AML-193 (cell line): ENCODE measurements at places on chromosomes 16 and 17.

DNA sequence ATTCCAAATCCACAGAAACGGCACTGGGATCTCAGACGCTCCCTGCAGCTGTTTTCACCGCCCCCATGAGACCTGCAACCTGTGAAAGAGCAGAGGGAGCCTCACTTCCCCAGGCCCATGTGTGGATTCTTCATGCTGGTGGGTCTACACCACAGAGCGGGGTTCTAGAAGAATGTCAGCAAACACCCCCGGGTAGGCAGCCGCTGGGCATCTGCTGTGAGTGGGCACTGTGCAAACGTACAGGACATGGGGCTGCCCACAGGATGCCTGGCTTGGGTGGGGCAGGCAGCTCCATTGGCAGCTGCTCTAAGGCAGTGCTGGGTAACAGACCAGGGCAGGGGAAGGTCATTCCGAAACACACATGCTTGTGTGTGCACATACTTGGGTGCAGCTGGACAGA lies 174.9 kb downstream of the RBFOX3 start:
- DNase-seq = no peak

- DNase-seq = no peak
Observed at GRCh38 chr16:88545781-88546180, 24.4 kb upstream of the ZC3H18 start.

DNA sequence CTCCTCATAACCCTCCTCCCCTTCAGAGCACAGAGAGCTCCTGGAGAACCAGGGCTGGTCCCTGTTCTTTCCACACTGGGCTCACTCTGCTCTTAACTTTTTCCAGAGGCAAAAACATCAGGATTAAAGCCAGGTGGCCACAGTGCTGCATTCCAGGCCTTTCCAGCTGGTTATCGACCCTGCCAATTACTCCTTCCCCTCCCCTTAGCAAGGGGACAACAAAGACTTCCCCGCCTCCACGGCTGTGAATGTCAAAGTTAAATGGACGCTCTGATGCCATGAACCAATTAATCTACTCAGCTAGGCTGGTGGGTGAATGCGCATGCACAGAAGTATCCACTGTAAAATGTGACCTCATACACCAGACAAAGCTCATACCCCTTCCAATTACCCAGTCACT lies 23.1 kb downstream of the ACLY start:
- no peak for DNase-seq

DNA sequence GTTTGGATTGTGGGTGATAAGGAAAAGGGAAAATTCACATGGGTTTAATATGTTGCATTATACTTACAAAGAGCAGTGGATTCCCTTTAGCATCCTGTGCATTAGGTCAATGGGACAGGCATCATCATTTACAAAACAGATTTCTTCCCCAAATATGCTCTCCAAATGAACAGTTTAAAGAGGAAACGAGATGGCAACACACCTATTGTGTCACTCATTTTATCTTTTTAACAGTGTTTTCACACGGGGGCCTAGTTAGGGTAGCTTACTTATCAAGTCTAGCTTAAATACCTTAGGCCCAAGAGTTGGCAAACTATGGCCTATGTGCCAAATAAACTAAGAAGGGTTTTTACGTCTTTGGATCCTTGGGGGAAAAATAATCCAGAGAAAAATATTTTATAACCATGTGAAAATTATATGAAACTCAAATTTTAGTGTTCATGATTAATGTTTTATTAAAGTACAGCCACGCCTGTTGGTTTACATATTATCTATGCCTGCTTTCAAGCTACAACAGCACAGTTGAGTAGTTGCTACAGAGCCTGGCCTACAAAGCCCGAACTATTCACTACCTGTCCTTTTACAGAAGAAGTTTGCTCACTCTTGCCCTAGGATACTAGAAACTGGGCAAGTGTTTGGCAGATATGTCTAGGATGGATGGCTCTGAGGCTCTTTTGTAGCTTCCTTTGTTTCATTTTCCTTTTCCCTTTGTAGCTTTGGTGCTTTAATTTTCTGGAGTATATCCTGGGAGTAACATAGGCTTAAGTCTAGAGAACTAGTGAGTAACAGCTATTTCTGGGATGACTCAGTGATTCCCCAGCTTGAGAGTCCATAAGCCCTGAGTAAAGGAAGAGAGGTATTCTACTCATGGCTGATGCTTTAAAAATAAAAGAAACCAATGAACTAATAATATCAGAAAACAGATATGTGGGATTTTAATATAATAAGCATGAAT lies 12.4 kb downstream of the NUP93 start:
- no peak for DNase-seq

DNA sequence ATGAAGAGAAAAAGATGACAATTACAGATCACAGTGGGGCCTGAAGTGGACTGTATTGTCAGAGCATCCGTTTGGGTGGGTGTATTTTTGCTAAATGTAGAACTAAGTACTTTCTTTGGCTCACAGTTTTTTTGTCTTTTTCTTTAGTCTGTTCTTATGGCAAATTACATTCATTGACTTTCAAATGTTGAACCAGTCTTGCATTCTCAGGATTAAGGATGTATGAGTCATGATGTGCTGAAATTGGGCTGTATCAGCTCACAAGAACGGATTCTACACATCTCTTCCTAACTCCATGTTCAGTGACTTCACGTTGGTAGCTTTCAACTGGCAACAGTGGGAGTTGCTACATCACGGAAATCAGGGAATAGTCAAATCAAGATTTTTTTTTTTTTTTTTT lies 66.5 kb downstream of the TEX2 start:
- DNase-seq = no peak

DNA sequence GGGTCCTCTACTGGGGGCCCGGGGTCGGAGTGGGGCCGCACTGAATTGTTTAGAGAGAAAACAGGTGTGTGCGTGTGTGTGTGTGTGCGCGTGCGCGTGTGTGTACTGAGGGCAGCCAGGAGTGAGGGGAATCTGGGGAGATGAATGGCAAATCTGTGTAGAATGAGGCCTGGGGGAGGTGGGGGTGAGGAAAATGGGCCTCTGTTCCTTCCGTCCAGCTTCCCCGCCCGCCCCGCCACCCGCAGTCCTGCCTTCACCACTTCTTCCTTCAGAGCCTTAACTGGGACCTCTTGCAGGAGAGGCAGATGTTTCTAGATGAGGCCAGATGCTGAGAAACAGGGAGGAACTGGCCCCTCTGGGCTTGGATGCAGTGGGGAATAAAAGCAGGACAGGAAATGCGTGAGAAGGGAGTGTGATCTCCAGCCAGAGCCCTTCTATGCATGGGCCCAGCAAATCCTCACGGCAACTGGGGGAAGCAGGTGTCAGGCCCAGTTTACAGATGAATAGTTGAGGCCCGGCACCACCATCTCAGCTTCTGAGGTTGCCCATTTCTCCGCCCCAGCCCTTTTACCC lies 29.7 kb upstream of the NGFR start:
- DNase-seq = no peak

DNA sequence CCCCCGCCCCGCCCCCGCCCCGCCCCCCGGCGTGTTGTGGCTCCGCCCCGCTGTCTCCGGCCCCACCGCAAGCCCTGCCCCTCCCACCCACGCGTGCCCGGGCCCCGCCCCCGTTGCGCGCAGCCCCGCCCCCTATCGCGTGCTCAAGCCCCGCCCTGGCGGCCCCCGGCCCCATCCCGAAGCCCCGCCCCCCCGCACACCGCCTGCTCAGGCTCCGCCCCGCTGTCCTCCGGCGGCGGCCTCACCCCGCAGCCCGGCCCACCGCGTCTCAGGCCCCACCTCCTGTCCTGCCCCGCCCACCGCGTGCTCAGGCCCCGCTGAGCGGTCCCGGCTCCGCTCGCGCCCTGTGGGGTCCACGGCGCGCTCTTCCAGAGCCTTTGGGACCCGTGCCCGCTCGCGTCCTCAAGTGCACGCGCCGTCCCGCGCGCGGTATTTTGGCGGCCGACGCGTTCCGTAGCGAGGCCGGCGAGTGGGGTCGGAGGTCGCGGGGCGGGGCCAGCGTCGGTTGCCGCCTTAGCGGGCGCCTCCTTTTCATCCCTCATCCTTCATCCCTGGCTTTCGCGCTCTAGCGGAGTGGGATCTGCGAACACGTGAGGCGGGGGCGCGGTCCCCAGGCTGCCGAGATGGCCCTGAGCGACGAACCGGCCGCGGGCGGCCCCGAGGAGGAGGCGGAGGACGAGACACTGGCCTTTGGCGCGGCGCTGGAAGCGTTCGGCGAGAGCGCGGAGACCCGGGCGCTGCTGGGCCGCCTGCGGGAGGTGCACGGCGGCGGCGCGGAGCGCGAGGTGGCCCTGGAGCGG lies at the start of gene TBCD:
Gene TBCD (plus strand): TSS at position 495 of the 800 bp plus-strand sequence. CDS start 129 bp downstream, at position 624.
- peak; percentile 77 for DNase-seq

DNA sequence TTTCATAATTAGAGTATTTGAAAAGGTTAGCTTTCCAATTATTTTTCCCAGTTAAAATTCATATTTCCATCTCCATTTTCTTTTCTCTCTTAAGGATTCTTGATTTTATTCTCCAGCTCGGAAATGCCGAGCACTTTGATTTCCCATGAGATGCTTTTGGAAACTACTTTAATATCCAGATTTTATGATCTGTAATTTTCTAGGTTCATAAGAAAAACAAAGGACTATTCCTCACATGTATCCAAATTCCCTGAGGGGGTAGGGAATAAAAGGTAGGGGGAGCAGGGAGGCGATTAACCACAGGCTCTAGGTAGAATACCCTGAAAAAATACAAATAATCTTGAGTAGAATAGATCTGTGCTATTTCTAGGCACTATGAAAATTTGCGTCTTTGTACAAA lies 938 bp downstream of the RNF43 start:
- DNase-seq = no peak

DNA sequence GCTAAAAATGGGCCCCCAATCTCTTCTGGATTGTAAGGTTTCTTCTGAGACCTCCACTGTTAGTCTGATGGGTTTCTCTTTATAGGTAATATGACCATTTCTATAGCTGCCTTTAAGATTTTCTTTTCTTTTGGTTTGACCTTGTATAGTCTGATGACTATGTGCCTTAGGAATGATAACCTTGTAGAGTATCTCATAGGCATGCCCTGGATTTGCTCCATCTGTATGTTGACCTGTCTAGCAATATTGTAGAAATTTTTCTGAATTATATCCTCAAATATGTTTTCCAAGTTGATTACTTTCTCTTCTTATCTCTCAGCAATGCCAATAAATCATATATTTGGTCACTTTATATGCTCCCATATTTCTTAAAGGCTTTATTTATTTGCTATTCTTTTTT lies 1403.8 kb upstream of the GOT2 start:
- DNase-seq = no peak

GRCh38 chr16:86396422-86396821 lies 113.9 kb upstream of the FOXF1 start:
- no peak for DNase-seq

DNA sequence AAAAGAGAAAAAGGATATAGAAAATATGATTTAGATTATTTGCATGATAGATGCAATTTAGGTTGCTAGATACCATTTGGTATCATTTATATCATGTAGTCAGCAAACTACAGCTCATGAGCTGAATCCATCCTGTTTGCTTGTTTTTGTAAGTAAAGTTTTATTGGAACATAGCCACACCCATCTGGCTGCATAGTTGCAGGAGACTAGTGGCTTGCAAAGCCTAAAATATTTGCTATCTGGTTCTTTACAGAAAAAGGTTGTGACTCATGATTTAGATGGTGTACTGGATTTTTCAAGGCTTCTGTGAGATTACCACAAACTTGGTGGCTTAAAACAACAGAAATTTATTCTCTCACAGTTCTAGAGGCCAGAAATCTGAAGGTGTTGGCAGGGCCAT lies 49.9 kb downstream of the MAP2K4 start:
- DNase-seq = no peak

GRCh38 chr16:73313950-73314349 lies 266.0 kb upstream of the ZFHX3 start:
- no peak for DNase-seq

- no peak for DNase-seq
Observed at GRCh38 chr16:67150833-67151396, at the start of gene B3GNT9. B3GNT9 (minus strand) TSS chr16:67150998; CDS start chr16:67150485, 513 bp downstream.

- DNase-seq = no peak
Observed at GRCh38 chr16:84144209-84144858, 643 bp downstream of the HSDL1 start.

- DNase-seq = no peak
Observed at GRCh38 chr16:86573215-86573614, 5.1 kb upstream of the FOXL1 start.

DNA sequence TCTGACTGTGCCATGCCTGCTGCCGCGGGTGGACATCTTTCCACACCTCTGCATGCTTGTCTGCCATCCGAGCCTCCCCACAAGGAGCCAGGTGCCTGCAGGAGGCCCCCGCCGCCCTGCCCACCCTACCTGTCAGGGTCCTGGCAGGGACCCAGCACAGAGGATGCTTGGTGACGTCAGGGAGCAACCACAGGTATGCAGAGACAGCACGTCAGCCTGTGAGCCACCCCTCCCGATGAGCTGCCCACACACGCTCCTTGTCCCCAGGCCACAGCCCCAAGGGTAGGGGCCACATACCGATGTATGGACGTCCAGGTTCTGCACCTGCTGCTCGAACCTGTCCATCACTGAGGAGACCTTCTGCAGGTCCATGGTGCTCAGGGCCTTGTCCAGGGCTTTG lies 10.6 kb downstream of the CHMP1A start:
- DNase-seq = no peak

GRCh38 chr16:50386139-50386538 lies 17.4 kb upstream of the BRD7 start:
- DNase-seq = no peak

GRCh38 chr17:74274709-74275340 lies 791 bp downstream of the DNAI2 start:
- no peak for DNase-seq

DNA sequence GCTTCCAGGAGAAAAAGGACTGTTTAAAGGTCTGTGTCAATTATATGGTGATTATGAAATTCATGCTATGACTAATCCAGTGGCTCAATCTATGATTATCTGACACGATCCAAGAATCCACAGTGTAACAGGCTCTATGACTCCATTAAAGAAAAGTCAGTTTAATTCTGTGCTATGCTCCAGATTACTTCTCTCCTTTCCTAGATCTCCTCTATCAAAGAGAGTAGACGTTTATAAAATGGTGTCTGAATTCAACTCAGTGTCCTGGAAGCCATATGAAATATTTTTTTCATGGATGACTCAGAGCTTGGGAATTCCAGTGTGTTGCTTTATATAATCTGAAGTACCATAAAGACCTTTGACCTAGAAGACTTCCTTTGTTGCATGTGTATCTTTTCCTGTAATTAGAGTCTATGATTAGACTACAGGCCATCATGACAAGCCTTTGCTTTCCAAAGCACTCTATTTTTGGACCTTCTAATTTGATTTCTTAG lies 27.0 kb upstream of the NF1 start:
- DNase-seq = peak; percentile 28

DNA sequence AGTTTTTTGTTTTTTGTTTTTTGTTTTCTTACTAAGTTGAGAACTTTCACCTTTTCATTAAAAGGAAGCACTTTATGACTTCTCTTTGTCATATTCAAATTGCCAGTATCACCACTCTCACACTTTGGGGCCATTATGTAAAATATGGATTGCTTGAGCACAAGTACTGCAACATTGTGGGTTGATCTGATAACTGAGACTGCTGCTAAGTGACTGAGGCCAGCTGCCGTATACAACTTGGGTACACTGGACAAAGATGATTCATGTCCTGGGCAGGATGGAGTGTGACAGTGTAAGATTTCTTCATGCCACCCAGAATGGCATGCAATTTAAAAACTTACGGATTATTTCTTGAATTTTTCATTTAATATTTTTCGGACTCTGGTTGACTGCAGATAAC lies 7.8 kb downstream of the TTC19 start:
- no peak for DNase-seq
